ENCODE measurements at places on chromosomes 5 and 9. TPM values are rescaled to one million over a fixed set of nuclear protein-coding genes. Genes with fewer than 3 reads are reported as not detected.

GRCh38 chr5:40029711-40030495 lies 605.1 kb upstream of the DAB2 start:
- DNase-seq, result no peak

- DNase-seq, result no peak
Measured at GRCh38 chr5:20032896-20033295, 44.9 kb upstream of the CDH18 start.

NUTM2G gene
- not detected for total RNA-seq

GRHPR gene
- 29.6 TPM for total RNA-seq

GRCh38 chr5:154860765-154861164 lies 2.3 kb downstream of the CNOT8 start:
- peak; percentile 30 for DNase-seq

CCDC152 gene
- 1.2 TPM for total RNA-seq

DNA sequence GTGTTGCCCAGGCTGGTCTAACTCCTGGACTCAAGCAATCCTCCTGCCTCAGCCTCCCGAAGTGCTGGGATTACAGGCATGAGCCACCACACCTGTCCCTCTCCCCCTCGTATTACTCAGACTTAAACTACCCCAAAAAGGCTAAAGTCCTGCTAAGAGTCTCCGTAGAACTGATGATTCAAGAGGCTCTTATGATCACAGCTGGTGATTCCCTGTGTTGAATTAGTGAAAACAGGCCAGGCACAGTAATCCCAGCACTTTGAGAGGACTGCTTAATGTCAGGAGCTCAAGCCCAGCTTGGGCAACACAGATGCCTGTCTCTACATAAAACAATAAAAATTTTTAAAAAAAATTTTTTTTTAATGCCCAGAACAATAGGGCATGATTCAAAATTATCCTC lies 9.2 kb downstream of the CDC26 start:
- DNase-seq, result no peak

CKMT2 gene
- total RNA-seq, result 0.27 TPM

DNA sequence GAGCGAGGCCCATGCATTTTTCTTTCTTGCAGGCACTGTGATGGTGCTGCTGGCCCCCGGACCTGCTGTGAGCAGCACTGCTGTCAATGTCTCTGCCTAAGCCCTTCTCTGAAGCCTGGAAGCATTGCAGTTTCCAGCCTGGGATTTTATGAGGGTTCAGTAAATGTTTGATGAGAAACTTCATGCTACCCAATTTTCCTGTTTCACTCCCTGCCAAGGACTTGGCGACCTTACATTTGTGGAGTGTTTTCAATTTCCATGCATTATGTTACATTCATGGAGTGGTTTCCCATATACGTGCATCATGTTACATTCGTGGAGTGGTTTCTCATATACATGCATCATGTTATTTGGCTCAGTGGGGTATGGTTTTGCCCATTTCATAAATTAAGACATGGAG lies 90.7 kb upstream of the PTCH1 start:
- DNase-seq, result no peak

- no peak for DNase-seq
Measured at GRCh38 chr5:138949988-138950387, 74.9 kb upstream of the LRRTM2 start.

LRRC14B gene
- total RNA-seq, result 0.14 TPM

- DNase-seq, result no peak
Measured at GRCh38 chr5:110413856-110414255, 312.6 kb downstream of the TMEM232 start.

PAPPA gene
- total RNA-seq, result not detected

DNA sequence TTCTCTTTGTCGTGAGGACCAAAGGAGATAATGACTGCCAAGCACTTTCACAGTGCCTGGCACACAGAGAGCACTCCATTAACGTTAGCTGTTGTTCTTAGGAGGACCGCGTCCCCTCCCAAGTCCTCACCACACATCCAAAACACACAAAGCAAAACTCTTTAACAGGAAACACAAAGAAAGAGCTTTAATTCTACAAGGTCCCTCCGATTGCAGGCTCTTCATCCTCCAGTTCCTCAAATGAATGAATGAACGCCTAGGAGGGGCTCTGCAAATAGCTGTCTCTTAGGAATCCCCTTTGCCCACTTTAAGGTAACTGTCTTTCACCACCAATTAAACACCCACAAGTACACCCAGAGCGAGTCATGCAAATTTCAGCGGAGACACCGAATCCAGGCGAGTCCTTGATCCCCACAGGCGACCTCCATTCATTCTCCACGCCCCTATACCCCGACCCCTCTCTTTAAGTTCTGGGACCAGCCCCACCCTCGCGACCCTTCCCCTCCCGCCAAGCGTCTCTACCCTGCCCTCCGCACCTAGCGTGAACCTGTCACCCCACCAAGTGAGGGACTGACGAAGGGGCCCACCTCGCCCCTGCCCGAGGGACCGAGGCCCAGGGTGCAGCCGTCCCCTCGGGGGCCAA lies 644 bp downstream of the TSC1 start:
- DNase-seq, result no peak

GRCh38 chr9:9750719-9751118 lies 862.1 kb downstream of the PTPRD start:
- no peak for DNase-seq

DNA sequence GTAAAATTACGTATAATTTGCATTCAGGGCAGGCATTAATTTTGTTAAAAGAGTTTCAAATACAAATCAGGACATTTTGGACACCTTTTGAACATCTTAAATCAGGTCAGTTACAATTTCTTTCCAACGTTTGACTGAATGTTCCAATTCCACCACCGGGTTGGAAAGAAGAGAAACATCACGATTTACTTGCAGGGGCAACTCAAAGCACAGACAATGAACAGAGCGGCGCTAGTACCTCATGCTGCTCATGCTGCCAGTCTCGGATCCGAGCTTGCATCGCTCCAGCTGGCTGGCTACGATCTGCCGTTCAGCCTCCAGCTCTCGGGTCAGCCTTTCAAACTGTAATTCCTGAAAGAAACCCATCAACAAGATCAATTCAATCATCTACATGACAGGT lies 339.5 kb downstream of the CTNND2 start:
- no peak for DNase-seq

ORM2 gene
- total RNA-seq, result not detected

DNA sequence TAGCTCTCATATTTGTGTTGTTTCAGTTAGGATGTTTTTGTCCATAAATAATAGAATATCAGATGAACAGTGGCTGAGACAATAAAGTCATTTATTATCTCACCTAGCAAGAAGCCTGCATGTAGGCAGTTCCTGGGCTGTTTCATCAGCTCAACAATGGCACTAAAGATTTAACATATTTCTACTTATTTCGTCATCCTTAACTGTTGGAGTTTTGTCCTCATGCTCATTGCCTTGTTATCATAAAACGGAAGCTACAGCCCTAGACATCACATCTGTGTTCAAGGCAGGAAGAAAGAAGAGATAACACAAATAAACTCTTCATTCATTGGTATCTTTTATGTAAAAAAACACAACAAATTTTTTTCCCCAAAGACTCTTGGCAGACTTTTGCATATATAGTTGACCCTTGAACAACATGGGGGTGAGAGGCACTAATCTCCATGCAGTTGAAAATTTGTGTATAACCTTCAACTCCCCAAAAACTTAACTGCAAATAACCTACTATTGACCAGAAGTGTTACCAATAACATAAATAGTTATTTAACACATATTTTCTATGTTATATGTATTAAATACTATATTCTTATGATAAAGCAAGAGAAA lies 277.2 kb upstream of the ADRA1B start:
- no peak for DNase-seq

- DNase-seq, result no peak
Measured at GRCh38 chr9:92480986-92481633, 1.2 kb downstream of the ASPN start.

DNA sequence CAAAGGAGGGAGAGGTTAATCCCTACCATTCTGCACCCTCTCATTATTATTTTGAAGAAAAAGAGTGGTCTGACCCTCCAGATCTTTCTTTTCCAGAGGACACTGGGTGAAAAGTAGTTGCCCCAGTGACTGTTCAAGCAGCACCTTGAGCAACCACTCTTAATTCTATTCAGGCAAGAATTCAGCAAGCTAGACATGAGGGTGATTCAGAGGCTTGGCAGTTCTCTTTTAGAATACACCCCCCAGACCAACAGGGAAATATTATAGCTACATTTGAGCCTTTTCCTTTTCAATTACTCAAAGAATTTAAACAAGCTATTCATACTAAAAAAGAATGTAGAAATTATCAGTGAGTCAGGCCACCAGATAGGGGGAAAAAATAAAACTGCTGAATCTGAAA lies 178.3 kb downstream of the MRPS30 start:
- no peak for DNase-seq

DNA sequence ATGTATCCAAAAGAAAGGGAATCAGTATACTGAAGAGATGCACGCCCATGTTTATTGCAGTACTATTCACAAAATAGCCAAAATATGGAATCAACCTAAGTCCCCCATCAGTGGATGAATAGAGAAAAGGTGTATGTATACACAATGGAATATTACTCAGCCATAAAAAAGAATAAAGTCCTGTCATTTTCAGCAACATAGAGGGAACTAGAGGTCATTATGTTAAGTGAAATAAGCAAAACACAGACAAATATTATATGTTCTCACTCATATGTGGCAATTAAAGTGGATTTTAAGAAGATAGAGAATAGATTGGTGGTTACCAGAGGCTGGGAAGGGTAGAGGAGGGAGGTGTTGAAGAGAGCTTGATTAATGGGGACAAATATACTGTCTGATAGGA lies 88.6 kb downstream of the NIPBL start:
- DNase-seq, result no peak

DNA sequence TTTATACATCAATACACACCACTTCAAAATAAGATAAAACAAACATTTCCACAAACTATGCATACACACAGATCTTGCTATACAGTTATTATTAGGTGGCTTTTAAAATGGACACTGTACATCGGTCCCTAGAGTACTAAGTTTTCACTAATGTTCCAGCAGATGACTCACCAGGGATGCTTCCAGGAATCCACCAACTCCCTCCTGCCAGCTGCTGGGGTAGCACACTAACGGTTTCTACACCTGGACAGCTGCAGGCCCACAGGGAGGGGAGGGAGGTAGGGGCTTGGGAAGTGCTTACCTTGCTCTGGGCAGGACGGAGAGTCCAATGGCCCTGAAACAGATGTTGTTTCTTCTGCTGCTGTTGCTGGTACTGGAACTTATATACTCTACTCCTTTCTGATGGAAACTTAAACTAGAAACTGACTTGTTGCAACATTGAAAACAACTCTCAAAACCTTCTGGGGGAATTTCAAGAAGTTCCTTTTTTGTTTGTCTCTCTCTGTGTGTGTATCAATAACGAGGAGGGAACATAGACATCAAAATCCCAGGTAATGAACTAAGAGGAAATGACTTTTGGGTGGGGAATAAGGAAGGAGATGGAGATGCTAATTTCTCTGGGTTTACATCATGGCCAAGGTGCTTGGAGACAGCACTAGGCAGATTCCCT lies at the start of gene IL12B:
Gene IL12B, minus strand, starts transcription at position 357 of the 670 bp plus-strand sequence. CDS start 3,705 bp downstream, outside the sequence.
- DNase-seq, result no peak

ORM1 gene
- total RNA-seq, result not detected

FCN2 gene
- total RNA-seq, result not detected

GRCh38 chr5:103232393-103232999 lies 26.1 kb upstream of the MACIR start:
- DNase-seq, result no peak

GRCh38 chr5:178394074-178394473 lies 161.5 kb upstream of the PHYKPL start:
- no peak for DNase-seq

- no peak for DNase-seq
Measured at GRCh38 chr5:39469777-39470415, 45.1 kb upstream of the DAB2 start.

DNA sequence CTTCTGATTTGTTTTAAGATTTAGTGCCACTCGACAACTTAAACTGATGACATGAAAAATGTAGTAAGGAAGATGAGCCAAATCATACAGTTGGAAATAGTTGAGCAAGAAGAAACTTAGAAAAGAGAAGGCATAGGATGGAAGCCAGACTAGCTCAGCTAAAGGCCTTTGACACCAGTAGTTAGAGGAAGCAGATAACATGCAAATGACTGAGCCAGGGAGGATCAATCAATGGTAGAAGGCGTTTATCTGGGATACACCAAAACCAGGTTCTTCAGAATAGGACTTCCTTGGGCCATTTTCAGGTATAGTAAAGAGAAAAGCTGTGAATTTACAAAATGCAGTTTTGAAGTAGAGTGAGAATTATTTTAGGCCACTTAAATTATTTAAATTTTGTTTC lies 3.2 kb downstream of the TDRD7 start:
- no peak for DNase-seq

- no peak for DNase-seq
Measured at GRCh38 chr5:616484-617039, 4.4 kb downstream of the CEP72 start.

GRCh38 chr5:55072666-55073065 lies 29.8 kb upstream of the GZMA start:
- no peak for DNase-seq

- no peak for DNase-seq
Measured at GRCh38 chr9:84239343-84239742, 101.2 kb downstream of the SLC28A3 start.

- no peak for DNase-seq
Measured at GRCh38 chr9:74521009-74521408, 23.9 kb downstream of the RORB start.

- no peak for DNase-seq
Measured at GRCh38 chr9:96449523-96449844, 485 bp upstream of the HABP4 start.

DNA sequence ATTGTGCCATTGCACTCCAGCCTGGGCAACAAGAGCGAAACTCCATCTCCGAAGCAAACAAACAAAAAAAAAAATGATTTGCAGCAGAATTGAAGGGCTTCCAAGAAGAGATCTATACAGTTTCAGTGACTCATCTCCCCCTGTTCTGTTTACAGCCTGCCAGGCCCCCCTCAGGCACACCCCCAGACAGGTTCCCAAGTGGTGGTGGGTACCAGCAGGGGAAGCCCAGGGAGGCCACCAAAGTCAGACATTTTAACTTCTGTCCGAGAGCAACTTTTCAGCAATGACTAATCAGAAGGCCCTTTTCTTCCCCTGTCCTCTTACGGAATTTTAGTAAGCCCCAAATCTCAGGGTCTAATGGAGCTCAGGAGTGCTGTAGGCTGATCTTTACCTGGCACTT lies 98.7 kb downstream of the PAX5 start:
- no peak for DNase-seq

DNA sequence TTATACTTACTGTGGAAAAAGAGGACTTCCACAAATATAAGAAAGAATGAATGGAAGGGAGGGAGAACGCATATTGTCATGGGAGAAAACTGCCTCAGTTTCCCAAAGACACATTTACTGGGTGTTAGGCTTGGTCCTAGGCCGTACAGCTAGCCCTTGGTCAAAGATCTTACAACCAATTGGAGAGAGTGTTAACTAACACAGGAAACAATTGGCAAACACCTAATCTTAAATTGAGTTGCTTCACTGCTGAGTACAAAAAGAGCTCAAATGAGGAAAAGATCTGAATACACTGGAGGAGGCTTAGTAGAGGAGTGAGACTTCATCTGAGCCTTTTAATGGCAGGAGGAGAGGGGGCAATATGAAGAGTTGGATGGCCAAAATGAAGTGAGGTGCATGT lies 161.7 kb downstream of the GLIS3 start:
- no peak for DNase-seq

GRCh38 chr5:132411304-132412013 lies 41.9 kb downstream of the SLC22A5 start:
- peak; percentile 54 for DNase-seq
